Upper lobe of left lung (tissue), 6 donors: ENCODE measurements at places on chromosomes 16 and 17. TPM values are rescaled to one million over a fixed set of nuclear protein-coding genes. Genes with fewer than 3 reads are reported as not detected.
A peak's percentile ranks its signal among the peaks of the same experiment; 100 is the strongest.

GRCh38 chr17:78524870-78525510 lies 52.2 kb downstream of the DNAH17 start:
- H3K4me3 ChIP-seq = no peak overlapping the region
- no peaks in the 10 kb centered on the region for H3K27me3 ChIP-seq
- DNase-seq = no peak

- H3K4me3 ChIP-seq = no peak overlapping the region
- H3K27me3 ChIP-seq = no peaks in the 10 kb centered on the region
- peaks cover 12% of the 10 kb centered on the region for H3K36me3 ChIP-seq
- DNase-seq = no peak
- peaks cover 28% of the 10 kb centered on the region for H3K4me1 ChIP-seq
- H3K27ac ChIP-seq = no peak overlapping the region
Observed at GRCh38 chr16:69845181-69845580, 83.0 kb downstream of the WWP2 start.

GRCh38 chr16:70156207-70156978 lies 17.2 kb upstream of the CLEC18C start:
- H3K4me3 ChIP-seq = no peak overlapping the region
- no peak overlapping the region for H3K27ac ChIP-seq
- peaks cover 95% of the 10 kb centered on the region for H3K36me3 ChIP-seq
- H3K27me3 ChIP-seq = no peaks in the 10 kb centered on the region

DNA sequence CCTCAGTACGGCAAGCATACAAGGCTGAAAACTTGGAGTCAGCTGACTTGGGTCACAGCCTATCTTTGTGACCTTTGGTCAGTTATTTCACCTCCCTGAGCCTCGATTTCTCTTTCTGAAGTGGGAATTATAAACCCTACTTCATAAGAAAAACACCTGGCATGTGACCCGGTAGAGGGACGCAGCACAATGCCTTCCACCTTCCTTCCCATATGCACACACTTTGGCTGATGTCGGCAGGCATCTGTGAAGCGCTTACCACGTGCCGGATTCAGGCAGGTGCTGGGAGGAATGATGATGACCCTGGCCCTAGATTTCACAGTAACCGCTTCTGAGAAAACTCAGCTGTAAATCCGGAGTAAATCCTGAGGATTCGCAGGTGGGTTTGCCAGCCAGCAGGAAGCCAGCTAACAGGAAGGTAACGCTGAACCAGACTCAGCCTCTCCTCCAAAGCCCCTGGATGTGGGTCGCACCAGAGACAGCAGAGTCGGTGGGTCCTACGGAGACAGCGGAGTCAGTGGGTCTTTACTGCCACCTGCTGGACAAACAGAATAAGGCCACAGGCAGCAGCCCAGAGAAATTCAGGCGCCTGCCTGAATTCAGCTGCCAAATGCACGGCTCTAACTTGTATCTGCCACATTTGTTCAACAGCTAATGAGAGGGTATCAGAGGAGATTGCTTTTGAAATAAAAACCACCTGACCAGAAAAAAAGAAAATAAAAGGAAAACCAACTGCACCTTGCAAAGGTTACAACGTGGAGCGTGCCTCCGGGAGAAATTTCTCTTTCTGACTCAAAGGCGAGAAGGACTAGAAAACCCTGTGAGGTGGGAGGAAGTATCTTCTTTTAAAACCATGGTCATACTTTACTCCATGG lies 16.6 kb downstream of the COPRS start:
- peak overlapping the region; percentile 13 for H3K4me3 ChIP-seq
- peak overlapping the region; percentile 20 for H3K27ac ChIP-seq
- H3K36me3 ChIP-seq = no peaks in the 10 kb centered on the region
- H3K27me3 ChIP-seq = no peaks in the 10 kb centered on the region

GRCh38 chr16:58333985-58334384 lies 39.2 kb upstream of the PRSS54 start:
- H3K27ac ChIP-seq = no peak overlapping the region
- peak; percentile 56 for DNase-seq
- H3K27me3 ChIP-seq = no peaks in the 10 kb centered on the region
- H3K4me3 ChIP-seq = no peak overlapping the region
- H3K4me1 ChIP-seq = peaks cover 4% of the 10 kb centered on the region

DNA sequence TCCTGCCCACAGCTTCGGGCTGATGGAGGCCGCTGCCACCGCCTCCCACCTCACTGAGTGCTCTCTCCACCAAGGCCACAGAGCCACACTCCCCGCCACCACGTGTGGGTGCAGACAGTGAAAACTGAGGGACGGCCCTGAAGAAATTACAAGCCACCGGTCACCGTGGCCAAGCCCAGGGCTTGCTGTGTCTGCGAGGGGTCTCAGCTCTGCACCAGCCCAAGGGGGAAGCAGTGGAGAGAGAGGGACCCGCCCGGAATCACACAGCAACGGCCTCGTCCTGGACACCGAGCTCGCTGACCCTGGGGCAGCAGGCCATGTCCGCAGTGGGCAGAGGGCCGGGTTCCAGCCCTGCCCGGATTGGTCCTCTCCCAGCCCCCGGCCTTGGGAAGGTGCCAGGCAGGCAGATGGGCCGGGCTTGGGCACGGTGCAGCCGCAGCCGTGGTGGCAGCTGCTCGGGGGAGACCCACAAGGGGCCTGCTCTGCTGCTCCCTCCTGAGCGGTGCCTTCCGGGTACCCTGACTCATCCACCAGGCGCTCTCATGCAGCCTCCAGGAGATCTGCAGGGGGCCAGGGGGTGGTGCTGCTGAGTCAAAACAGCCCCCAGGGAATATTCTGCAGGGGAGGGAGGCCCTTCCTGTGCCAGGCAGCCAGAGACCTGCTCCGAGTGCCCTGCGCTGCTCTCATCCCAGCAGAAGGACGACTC lies 52.0 kb downstream of the CBFA2T3 start:
- no peaks in the 10 kb centered on the region for H3K27me3 ChIP-seq
- peaks cover 31% of the 10 kb centered on the region for H3K4me1 ChIP-seq
- DNase-seq = peak; percentile 75
- H3K4me3 ChIP-seq = no peak overlapping the region

DNA sequence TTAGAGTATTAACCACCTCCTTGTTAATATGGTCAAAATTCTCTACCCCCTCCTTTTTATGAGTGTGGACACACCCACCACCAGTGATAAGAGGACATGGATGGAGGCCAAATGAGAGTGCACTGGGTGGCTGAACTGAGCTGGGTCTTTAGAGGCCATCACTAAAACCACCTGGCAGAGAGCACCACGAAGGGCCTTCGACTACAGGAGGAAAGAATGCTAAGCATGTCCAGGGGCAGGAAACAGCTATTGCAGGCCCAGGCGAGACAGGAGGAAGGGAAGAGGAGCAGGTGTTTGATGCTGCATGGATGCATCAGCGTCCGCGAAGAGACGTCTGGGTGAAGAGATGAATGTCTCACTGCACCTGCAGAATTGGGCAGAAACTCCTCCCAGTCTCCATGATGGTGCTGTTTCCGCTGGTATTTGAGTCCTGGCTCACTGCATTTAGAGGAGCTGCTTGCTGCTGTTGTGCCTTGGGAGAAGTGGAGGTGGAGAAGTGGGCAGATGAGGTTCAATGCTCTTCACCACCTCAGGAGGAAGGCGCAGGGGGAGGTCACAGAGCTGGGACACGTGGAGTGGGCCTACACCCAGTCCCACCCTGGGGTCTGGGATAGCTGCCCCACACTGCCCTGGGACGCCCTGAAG lies 33.2 kb downstream of the SPHK1 start:
- no peak for DNase-seq
- H3K36me3 ChIP-seq = no peaks in the 10 kb centered on the region
- no peak overlapping the region for H3K4me3 ChIP-seq
- H3K27me3 ChIP-seq = no peaks in the 10 kb centered on the region
- H3K27ac ChIP-seq = no peak overlapping the region

- no peak for DNase-seq
- H3K36me3 ChIP-seq = no peaks in the 10 kb centered on the region
- no peak overlapping the region for H3K27ac ChIP-seq
- no peak overlapping the region for H3K4me3 ChIP-seq
- no peaks in the 10 kb centered on the region for H3K27me3 ChIP-seq
- no peaks in the 10 kb centered on the region for H3K4me1 ChIP-seq
Observed at GRCh38 chr17:33125552-33125950, 133.9 kb downstream of the SPACA3 start.

GRCh38 chr17:17398943-17399926 lies 77.6 kb upstream of the MED9 start:
- no peak overlapping the region for H3K4me3 ChIP-seq
- peak overlapping the region; percentile 60 for H3K27ac ChIP-seq
- no peaks in the 10 kb centered on the region for H3K36me3 ChIP-seq
- peaks cover 23% of the 10 kb centered on the region for H3K4me1 ChIP-seq
- no peak for DNase-seq

DNA sequence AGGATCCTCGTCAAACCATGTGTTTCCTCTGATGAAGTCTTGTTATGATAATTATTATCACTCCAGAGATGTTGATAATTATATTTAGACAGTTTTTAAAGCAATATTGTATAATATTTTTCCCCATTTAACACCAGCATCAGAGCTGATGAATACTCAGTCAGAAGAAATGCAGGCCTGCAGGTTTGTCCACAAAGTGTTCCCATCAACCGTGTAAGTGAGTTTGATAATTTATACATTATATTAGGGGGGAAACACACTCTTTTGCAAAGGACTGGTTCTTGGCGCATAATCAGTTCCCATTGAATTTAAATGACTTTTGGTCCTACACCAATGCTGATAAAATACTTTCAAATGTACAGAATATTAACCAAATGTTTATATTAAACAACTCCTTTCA lies 454.8 kb downstream of the TOX3 start:
- no peaks in the 10 kb centered on the region for H3K36me3 ChIP-seq
- H3K27me3 ChIP-seq = no peaks in the 10 kb centered on the region
- no peak overlapping the region for H3K4me3 ChIP-seq
- DNase-seq = no peak
- H3K27ac ChIP-seq = no peak overlapping the region
- no peaks in the 10 kb centered on the region for H3K4me1 ChIP-seq

DNA sequence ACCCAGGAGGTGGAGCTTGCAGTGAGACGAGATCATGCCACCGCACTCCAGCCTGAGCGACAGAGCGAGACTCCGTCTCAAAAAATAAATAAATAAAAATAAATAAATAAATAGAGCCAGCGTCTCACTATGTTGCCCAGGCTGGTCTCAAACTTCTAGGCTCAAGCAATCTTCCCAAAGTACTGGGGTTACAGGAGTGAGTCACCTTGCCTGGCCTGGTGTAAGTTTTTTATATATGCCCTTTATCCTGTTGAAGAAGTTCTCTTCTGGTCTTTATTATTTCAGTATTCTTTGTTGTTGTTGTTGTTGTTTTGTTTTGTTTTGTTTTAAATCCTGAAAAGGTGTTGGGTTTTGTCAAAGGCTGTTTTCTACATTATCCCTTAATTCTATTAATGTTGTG lies 30.1 kb upstream of the ABCC1 start:
- H3K27me3 ChIP-seq = no peaks in the 10 kb centered on the region
- H3K27ac ChIP-seq = no peak overlapping the region
- H3K4me3 ChIP-seq = no peak overlapping the region
- H3K4me1 ChIP-seq = no peaks in the 10 kb centered on the region

GRCh38 chr16:30521873-30522641 lies 4.3 kb downstream of the ZNF768 start:
- H3K4me3 ChIP-seq = no peak overlapping the region
- no peaks in the 10 kb centered on the region for H3K27me3 ChIP-seq
- peaks cover 6% of the 10 kb centered on the region for H3K4me1 ChIP-seq
- no peaks in the 10 kb centered on the region for H3K36me3 ChIP-seq

- no peak overlapping the region for H3K4me3 ChIP-seq
- H3K36me3 ChIP-seq = peaks cover 12% of the 10 kb centered on the region
- no peak overlapping the region for H3K27ac ChIP-seq
Observed at GRCh38 chr17:27609611-27610303, 21.2 kb upstream of the LGALS9 start.

DNA sequence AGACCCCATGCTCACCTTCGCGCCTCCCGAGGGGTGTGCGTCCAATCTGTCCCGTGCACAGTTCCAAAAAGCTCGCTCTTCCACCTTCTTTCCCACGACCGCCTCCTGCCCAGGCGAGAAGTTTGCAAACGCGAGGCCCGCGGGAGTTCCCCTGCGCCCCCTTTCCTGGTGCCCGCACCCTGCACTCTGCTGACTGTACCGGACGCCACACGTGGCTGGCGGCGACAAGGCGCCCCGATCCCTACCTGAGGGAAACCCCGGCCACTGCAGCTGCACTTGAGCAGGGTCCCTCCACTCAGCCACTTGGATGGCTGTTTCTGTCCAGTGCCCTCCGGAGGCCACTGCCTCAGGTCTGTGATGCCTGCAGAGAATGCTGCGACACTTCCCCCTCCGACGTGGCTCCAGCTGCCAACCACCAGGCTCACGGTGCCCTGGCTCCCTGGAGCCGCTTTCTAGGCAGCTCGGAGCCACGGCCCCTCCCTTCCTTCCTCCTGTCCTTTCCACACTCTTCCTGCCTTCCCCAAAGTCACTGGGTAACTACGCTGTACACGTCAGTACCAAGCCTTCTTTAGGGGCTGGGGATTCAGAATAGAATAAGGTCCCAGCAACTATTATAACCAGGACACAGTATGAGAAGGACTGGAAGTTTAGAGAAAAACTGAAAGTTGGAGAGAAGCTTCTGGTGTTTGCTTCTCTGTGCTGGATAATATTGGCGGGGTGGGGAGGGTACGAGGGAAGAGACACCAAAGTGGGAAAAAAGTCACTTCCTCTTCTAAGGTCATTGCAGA lies at the start of gene MLKL:
Gene MLKL, minus strand, starts transcription at position 425 of the 788 bp plus-strand sequence. CDS start 5,105 bp downstream, outside the sequence.
- peak; percentile 85 for DNase-seq
- peaks cover under 1% of the 10 kb centered on the region for H3K36me3 ChIP-seq
- no peaks in the 10 kb centered on the region for H3K27me3 ChIP-seq
- H3K4me1 ChIP-seq = peaks cover 24% of the 10 kb centered on the region

GRCh38 chr16:772959-773358 lies 12.4 kb downstream of the MSLN start:
- H3K4me3 ChIP-seq = no peak overlapping the region
- no peak overlapping the region for H3K27ac ChIP-seq
- no peak for DNase-seq

The CHST5 gene
- total RNA-seq = 0.11 TPM

The ALOX12B gene
- not detected for total RNA-seq

The TBC1D3C gene
- total RNA-seq = 0.29 TPM

The TK1 gene
- 16.0 TPM for total RNA-seq

The IRX5 gene
- 15.2 TPM for total RNA-seq

The EVI2B gene
- 23.1 TPM for total RNA-seq

The HOXB3 gene
- 6.2 TPM for total RNA-seq

The IGSF6 gene
- 19.8 TPM for total RNA-seq

The GNGT2 gene
- 8.8 TPM for total RNA-seq

The STARD3 gene
- total RNA-seq = 86.3 TPM

The JMJD8 gene
- total RNA-seq = 63.3 TPM
